Esophagus squamous epithelium (tissue), 5 donors: ENCODE measurements at places on chromosomes 7 and 10.

- H3K4me3 ChIP-seq = no peak overlapping the region
- peaks cover 14% of the 10 kb centered on the region for H3K27me3 ChIP-seq
- peaks cover 3% of the 10 kb centered on the region for H3K4me1 ChIP-seq
- H3K36me3 ChIP-seq = no peaks in the 10 kb centered on the region
Observed at GRCh38 chr7:29879609-29880008, 73.3 kb downstream of the WIPF3 start.

DNA sequence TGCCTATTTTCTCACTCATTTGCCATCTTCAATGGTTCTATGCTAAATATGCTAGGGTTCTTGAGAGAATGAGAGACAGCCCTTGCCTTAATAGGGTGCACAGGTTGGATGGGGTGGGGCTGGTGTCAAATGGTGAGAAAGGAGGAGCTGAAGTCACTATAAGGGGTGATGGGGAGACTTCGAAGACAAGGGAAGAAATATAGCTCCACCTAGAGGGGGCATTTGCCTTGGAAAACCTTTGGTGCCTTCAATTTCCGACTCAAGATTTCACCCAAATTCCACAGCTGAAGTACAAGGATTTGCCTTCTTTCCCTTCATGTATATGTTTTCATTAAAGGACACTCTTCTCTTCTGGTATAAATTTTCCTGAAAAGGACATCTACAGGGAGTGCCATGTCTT lies 5.6 kb downstream of the PTN start:
- no peaks in the 10 kb centered on the region for H3K27me3 ChIP-seq
- DNase-seq = no peak
- H3K27ac ChIP-seq = no peak overlapping the region
- H3K36me3 ChIP-seq = no peaks in the 10 kb centered on the region
- H3K4me1 ChIP-seq = peaks cover 6% of the 10 kb centered on the region

GRCh38 chr10:22976534-22976933 lies 48.7 kb downstream of the ARMC3 start:
- no peaks in the 10 kb centered on the region for H3K4me1 ChIP-seq
- H3K36me3 ChIP-seq = no peaks in the 10 kb centered on the region
- H3K27me3 ChIP-seq = no peaks in the 10 kb centered on the region
- no peak overlapping the region for H3K4me3 ChIP-seq
- no peak for DNase-seq

DNA sequence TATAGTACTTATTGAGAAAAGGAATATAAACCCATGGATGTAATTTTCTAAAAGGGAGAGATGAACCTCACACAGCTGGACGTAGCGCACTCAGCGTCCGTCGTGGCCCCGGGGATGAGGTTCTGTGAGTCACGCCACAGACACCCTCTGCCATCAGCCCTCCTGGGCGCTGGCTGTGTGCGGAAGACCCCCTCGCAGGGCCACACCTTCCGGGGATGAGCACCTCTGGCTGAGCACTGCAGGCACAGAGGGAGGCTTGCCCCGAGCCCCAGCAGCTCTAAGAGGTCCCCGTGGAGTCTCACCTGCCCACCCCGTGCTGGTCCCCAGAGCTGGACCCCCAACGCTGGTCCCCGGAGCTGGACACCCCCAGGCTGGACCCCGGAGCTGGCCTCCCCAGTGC lies 215.8 kb downstream of the PTPRN2 start:
- no peak for DNase-seq
- H3K4me1 ChIP-seq = peaks cover 19% of the 10 kb centered on the region
- H3K4me3 ChIP-seq = no peak overlapping the region
- H3K27ac ChIP-seq = no peak overlapping the region
- H3K36me3 ChIP-seq = no peaks in the 10 kb centered on the region

DNA sequence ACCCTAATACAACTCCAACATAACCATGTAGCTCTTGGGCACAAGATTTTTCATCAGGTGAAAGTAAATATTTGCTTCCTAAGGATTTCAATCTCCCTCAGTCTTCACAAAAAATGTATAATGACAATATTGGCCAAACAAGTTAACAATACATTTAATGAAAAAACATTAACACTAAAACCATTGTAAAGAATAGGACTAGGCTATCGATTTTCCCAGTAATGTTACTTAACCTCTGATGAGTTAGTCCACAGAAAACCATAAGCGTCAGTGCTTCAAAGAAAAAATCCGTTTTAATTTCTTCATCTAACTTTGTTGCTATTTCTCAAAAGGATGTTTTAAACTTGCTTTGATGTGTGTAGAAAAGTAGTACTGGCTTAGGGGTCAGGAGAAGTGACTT lies 1.2 kb downstream of the ZNF33B start:
- H3K4me1 ChIP-seq = peaks cover 3% of the 10 kb centered on the region
- H3K27ac ChIP-seq = peak overlapping the region; percentile 97
- H3K27me3 ChIP-seq = no peaks in the 10 kb centered on the region
- no peak for DNase-seq

DNA sequence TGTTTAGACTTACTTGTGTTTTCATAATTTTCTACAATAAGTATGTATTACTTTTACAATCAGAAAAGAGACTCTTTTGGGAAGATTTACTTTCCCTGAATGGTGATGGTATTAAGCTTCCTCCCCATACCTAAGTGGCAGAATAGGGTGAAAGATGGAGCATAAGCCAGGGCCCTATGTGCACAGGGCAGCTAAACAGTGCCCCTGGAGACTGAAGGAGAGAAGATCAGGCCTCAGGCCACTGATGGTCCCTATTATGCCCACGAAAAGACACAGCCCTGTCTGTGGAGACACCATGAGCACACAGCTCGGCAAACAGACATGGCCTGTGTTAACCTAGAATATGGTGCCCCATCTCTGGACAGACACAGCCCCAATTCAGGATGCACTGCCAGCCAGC lies 139.4 kb downstream of the OAT start:
- no peak overlapping the region for H3K4me3 ChIP-seq
- DNase-seq = no peak
- H3K27ac ChIP-seq = no peak overlapping the region
- H3K27me3 ChIP-seq = no peaks in the 10 kb centered on the region
- H3K4me1 ChIP-seq = no peaks in the 10 kb centered on the region
